ENCODE measurements at places on chromosomes 2 and 18.

DNA sequence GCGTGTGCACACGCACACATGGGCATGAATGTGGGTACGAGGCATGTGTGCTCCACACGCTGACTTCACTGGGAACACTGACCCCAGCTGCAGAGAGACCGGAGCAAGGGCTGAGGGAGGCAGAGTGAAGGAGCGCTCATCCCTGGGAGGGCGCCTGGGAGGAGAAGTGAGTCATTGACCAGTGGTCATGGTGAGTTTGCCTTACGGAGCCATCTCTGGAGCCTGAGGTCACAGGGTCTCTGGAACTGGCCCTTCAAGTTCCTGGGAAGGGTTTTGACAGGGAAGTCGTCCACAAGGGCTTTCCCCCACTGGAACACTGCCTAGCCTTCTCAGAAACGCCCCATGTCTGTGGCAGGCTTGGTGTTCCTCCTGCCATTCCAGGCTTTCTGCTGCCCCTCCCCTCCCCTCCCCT, 14.3 kb upstream of the TMEM185B start:
- no peak for DNase-seq

DNA sequence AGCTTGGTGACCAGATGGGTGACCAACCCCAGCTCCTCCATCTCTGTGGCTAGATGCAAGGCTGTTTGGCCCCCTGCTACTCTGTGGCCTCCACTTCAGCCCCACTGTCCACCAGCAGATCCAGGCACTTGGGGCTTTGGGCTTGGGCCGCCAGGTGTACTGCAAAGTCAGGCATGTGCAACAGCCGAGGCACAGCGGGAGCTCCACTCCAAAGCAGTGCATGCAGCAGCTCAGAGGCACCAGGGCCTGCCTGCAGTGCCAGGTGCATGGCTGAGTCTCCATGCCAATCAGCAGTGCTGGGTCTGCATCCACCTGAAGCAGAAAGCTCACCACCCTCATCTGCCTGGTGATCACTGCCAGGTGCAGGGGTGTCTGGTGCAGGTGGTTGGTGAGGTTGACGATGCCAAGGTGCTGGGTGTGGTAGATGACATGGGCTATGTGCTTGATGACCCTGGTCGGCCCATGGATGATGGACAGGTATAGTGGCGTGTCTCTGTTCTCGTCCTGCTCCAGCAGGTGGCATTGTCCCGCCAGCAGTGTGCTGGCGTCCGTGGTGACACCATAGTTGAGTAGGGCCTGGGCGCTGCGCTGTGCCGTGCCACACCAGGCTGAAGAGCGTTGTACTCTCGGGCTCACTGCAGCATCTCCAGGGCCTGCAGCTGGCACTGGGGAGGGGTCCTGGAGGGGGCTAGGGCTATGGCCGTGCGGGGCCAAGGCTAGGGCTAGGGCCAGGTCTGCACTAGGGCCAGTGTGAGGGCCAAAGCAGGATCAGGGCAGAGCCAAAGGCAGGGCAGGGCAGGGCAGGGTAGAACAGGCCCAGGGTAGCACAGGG, 1.0 kb upstream of the ANKRD62 start:
- peak; percentile 61 for DNase-seq

GRCh38 chr2:86251840-86252266, 52.6 kb downstream of the MRPL35 start:
- no peak for DNase-seq

DNA sequence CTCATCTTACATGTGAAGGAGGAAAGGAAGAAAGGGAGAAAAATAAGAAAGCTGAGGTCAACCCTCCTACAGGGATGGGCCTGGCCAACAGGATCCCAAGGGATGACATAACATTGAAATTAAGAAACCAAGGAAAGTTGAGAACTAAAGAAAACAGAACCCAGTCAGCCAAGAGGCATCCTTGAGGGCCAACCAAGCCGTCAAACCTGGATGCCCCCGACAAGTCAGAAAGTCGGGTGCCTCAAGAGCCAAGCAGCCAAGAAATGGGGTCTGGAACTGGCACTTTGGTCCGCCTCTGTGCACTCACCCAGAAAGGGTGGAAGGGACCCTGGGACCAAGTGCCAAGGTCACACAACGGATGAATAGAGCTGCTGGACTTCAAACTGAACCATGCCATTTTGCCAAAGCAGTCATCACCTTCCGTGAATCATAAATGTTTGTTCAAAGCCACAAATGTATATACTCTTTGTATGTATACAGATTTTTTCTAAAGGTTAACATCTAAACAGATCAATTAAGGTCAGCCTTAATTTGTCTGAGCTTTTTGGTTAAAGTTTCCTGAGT, 27.0 kb upstream of the PTPN4 start:
- no peak for DNase-seq

GRCh38 chr18:57429167-57430078, 5.8 kb upstream of the ONECUT2 start:
- no peak for DNase-seq

GRCh38 chr18:56919190-56919589, 227.7 kb upstream of the BOD1L2 start:
- DNase-seq = peak; percentile 6

DNA sequence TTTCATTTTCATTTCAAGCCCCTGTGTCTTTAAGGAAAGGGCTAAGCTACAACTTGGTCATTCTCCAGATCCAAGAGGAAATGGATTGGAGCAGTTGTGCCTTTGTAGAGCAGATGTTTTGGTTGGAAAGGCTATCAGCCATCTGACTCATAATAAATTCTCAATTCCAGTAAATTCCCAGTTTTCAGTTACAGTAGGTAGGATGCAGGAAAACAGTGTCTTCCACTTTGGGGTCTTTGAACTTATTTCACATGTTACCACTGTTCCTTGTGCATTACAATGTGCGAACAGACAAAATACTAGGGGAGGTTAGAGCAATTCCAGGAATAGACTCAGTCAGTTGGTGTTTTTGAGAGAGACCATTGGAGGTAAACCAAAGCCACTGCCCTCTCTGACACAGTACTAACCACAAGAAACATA, 211.9 kb downstream of the BABAM2 start:
- DNase-seq = no peak

All from NB4 (cell line).